ENCODE measurements at places on chromosomes 13 and 19.

DNA sequence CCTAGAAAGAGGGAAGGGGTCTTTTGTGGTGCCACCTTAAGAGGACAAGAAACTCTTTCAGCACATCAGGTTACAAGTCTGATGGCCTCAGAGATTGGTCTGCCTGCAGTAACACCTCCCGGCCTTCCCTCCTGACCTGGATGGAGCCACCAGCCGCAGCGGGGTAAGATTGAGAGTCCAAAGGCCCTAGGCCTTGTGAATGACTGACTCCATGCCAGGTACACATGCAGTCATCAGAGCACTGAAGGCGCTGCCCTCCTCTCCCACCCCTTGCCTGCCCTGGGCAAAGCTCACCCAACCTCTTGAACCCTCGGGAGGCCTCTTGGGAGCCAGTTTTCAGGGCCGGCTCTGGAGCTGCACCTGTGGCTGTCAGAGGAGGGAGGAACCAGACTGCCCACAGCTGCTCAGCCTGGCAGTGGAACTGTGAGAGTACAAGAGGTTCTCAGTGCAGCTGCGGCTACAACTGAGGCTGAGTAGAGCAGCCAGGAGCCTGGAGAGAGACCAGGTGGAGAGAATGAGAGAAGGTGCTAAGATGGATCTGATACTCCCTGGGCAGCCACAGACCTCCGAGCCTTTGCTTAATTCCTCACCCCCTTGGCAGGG, 23.8 kb upstream of the C13orf42 start:
- DNase-seq, result no peak

GRCh38 chr13:44573790-44574465, 2.2 kb downstream of the TSC22D1 start:
- DNase-seq, result no peak

- DNase-seq, result no peak
Observed at GRCh38 chr13:102651892-102652291, 43.0 kb downstream of the METTL21C start.

- no peak for DNase-seq
Observed at GRCh38 chr19:36111200-36111539, 227 bp downstream of the OVOL3 start.

GRCh38 chr13:46478651-46479050, 74.3 kb upstream of the LRCH1 start:
- no peak for DNase-seq
